ENCODE measurements at places on chromosomes 11 and 22. TPM values are rescaled to one million over a fixed set of nuclear protein-coding genes. Genes with fewer than 3 reads are reported as not detected.

Gene ADM
- total RNA-seq, result 21.3 TPM

Gene FADD
- total RNA-seq, result 75.9 TPM

Gene CST6
- not detected for total RNA-seq

Gene RASL10A
- under 0.01 TPM for total RNA-seq

Gene TMPRSS4
- total RNA-seq, result not detected

Gene DDTL
- total RNA-seq, result 0.15 TPM

Gene TTC36
- 0.36 TPM for total RNA-seq
